ENCODE measurements at places on chromosomes 11 and 22.

GRCh38 chr22:35124691-35125219 is 58.8 kb downstream of the ISX start:
- no peak for DNase-seq

- no peak for DNase-seq
Measured at GRCh38 chr11:30422447-30423278, 99.8 kb downstream of the ARL14EP start.

GRCh38 chr11:19813158-19813879 is 100.7 kb downstream of the NAV2 start:
- DNase-seq: no peak

GRCh38 chr22:19705181-19705934 is 8.9 kb upstream of the SEPTIN5 start:
- DNase-seq: no peak

DNA sequence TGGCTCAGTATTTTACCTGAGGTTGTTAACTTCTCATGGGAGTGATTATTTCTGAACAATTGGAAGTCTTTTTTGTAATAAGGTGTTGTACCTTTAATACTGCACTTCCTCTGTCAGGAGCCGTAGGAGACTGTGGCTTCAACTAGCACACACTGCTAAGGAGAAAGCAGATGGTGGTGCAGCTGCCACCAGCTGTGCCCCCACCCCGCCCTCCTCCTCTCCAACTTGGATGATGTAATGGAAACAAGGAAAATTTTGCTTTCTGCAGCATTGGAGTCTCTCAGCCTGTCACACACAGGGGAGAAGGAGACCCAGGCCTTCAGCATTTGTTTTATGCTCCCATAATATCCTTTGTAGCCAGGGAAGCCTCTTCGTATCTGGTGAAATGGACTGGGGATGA is 91.2 kb downstream of the TEAD1 start:
- DNase-seq: no peak

- DNase-seq: no peak
Measured at GRCh38 chr11:132300283-132300682, 929.9 kb downstream of the NTM start.

DNA sequence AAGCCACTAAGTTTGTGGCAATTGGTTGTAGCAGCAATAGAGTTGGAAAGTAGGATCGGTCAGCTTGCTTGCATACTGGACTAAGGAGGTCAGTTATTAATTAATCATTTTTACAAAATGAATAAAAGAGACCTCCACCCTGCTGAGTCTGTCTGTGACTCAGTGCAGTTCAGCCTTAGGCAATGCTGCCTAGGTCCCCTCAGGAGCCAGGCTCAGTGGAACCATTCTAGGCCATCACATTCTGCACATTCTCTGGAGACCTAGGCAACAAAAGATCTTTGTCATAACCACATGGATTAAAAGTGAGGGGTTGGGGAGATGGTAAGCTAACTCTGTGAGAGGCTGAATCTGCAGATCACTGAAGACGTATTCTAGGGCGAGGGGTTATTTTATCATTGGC is 178.7 kb upstream of the CADM1 start:
- DNase-seq: no peak

DNA sequence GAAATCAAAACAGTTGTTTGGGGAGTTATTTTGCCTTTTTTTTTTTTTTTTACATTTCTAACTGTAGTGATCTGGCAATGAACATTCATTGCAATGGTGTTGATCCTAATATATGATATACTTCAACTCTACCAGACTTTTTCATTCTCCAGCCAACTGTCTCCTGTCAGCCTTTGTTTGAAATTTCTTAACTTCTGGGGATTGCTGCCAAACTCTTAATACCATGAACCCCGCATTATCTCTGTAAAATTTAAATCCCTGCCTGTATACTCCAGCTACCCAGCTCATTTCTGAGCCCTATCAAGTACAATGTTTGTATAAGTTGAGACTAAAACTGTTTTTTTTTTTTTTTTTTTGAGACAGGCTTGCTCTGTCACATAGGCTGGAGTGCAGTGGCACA is 280.7 kb downstream of the TTC28 start:
- DNase-seq: no peak

DNA sequence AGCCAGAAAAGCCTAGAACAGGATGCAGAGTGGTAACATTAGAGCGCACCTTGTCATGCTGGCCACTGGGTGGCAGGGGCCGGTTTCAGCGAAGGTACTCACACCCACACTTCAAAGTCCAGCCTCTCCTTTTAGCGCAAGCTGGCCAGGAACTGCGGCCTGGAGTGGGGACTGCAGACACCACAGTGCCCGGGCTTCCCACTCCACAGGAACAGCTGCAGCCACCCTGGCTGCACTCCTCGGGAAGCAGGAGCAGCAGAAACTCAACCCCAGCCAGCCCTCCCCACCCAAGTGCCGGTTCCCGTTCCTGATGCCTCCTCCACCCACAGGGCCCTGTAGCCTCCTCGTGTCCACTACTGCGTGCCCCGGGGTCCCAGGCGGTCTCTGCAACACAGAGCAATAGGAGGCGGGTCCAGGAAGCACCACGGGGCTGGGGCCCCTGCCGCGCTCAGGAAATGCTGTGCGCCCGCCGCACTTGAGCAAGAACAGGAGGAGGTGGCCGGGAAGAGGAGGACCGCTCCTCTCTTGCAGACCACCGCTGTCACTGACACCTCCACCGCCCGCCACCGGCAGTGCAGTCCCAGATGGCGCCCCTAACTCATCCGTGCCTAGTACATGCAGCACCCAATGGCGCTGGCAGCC is 2.2 kb downstream of the RFPL2 start:
- peak; percentile 70 for DNase-seq

GRCh38 chr11:110835106-110835505 is 122.9 kb upstream of the ARHGAP20 start:
- no peak for DNase-seq

DNA sequence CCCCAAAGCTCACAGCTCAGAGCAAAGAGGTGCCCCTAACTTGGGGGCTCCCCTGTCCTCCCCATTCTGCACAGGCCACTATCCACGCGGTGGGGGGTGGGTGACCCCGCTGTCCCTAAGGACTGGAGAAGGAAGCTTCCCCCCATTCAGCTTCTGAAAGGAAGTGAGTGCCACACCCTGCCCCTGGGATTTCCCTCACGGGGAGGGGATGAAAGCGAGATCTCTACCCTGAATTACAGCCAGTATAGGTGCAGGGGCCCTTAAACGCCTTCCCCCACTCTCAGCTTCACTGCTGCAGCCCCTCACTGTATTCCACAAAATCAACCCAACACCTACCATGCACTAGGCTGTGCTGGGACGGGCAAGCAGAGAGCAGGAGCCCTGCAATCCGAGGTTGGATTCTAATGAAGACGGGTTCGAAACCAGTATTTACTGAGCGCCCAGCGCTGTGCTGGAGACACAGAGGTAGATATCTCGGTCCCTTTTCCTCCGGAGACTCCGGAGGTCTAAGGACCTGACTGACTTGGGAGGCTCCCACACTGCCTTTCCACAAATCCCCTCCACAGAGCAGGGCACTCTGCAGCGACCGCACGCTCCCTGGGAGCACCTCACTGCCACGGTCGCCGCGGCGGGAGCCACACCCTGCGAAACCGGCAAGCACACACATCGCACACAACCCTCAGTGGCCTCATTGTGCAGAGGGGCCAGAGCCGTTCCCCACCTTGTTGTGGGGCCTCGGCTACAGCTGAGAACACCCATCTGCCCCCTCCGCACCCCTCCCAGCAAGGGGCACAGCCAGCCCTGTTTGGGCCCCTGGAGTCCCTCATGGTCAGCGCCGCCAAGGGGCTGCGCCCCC is 1.8 kb downstream of the AHNAK start:
- no peak for DNase-seq

GRCh38 chr11:104465321-104465720 is 301.4 kb upstream of the PDGFD start:
- no peak for DNase-seq

GRCh38 chr22:38510416-38510970 is 4.4 kb upstream of the DDX17 start:
- DNase-seq: peak; percentile 7

DNA sequence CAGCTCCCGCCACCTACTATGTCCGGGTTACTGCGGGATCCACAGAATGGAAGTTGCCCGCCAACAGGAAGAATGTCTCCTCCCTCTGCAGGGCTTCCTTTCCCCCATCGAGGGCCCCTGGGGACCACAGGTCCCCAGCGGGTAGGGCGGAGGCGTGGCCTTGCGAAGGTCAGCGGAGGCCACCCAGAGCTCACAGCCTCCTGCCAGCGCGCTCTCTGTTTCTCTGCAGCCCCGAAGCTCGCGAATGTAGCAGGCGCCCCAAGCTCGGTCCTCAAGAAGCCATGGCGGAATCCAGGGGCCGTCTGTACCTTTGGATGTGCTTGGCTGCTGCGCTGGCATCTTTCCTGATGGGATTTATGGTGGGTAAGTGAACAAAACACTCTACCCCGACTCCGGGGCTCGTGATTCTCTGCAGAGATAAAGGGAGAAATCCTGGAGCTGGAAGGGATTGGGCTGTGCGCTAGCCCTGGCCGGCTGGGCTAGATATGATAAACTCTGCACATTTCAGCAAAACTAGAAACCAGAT is at the start of gene NAALAD2:
Gene NAALAD2, plus strand, starts transcription at position 186 of the 526 bp plus-strand sequence. Its CDS starts 96 bp downstream, at position 282.
- no peak for DNase-seq

- peak; percentile 62 for DNase-seq
Measured at GRCh38 chr11:110077831-110078325, 15.3 kb upstream of the ZC3H12C start.

- no peak for DNase-seq
Measured at GRCh38 chr11:134380785-134381184, 31.3 kb downstream of the B3GAT1 start.

DNA sequence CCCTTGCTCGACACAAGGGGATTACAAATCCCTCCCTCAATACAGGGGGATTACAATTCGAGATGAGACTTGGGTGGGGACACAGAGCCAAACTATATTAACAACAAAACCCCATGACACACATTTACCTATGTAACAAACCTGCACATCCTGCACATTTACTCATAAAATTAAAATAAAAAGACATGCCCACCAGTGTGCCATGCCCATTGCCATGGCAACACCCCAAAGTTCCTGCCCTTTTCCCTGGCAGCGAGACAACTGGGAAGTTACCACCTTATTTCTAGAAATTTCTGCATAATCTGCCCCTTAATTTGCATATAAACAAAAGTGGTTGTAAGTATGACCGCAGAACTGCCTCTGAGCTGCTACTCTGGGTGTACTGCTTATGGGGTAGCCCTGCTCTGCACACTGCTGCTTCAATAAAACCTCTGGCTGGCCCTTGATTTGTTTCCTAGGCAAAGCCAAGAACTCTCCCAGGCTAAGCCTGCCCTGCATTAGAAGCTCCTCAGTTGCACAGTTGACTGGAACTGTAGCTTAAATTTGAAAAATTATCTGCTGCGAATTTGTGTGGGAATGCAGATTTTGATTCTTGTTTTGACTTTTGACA is 8.6 kb upstream of the INCENP start:
- DNase-seq: no peak

GRCh38 chr11:32830413-32830738 is 649 bp downstream of the PRRG4 start:
- DNase-seq: peak; percentile 61

- DNase-seq: no peak
Measured at GRCh38 chr11:20026629-20027555, 133.4 kb downstream of the DBX1 start.

DNA sequence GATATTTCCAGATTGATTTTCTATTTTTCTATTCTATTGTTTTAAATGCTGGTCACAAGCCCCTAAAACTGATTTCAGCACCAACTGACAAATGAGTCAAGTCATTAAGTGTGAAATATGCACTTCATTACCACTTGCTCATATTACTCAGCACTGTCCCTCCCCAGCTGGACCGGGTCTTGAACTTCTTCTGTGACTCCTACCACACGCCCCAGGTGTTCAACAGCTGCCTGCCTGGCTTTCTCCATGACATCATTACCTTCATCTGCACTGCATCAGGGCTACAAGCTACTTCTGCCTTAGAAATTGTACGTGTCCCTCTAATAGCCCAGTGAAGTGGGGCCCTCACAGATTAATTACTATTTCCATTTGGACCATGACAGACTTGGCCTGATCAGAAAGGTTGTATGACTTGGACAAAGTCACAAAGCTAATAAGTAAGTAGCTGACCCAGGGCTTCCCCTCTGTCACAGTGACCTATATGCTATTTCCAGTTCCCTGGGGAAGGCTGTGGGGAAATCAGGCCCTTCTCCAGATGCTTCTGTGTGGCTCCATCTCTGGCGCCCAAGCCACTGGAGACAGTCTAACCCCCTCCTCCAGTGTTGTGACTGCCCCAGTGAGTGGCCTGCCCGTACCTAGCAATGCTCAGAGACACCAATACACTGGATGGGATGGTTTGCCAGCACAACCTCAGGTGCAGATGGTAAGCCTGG is 18.1 kb downstream of the TBC1D10A start:
- no peak for DNase-seq

GRCh38 chr11:8732748-8733241 is 50.2 kb downstream of the RPL27A start:
- DNase-seq: no peak
